ENCODE measurements at places on chromosomes 5 and 9.

GRCh38 chr5:39640552-39640951, 215.8 kb upstream of the DAB2 start:
- DNase-seq: no peak

GRCh38 chr5:155252717-155253116, 239.2 kb downstream of the KIF4B start:
- DNase-seq: no peak

GRCh38 chr5:80284720-80285119, 28.9 kb upstream of the SERINC5 start:
- DNase-seq: no peak

- DNase-seq: no peak
Measured at GRCh38 chr5:10762776-10763500, 1.9 kb upstream of the DAP start.

DNA sequence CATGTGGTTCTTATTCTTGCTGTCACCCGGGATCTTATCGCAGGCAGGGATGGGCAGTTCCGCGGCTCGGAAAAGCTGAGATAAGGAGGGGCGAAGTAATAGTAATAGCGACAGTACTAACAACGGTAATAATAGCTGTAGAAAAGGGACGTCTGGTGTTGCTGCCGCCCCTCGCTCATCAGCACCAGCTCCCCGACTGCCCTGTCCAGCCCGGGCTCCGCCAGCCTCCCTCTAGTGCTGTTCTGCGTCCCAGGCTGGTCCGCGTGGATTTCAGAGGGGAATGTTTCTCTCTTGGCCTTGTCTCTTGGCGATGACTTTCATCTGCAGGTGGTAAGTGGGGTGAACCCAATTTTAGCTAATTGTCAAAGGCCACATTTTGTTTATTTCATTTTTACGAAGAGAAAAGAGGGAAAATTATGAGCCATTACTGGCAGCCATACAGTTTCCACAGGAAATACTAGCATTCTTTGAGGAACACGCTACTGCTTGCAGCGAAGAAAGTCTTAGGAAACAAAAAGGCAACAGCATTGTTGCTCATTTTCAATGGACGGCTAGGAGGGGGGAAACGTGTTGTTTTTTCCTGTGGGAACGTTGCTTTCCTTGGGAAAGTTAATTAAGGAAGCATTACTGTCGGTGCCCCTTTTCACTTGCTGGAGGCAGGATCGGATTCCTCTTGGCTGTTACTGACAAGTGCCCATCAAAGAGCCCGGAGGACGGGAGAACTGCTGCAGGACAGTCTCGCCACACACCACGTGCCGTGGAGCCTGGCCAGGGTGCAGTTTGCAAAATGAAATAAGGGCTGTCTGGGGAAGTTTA, 762 bp downstream of the SNCAIP start:
- peak; percentile 23 for DNase-seq

DNA sequence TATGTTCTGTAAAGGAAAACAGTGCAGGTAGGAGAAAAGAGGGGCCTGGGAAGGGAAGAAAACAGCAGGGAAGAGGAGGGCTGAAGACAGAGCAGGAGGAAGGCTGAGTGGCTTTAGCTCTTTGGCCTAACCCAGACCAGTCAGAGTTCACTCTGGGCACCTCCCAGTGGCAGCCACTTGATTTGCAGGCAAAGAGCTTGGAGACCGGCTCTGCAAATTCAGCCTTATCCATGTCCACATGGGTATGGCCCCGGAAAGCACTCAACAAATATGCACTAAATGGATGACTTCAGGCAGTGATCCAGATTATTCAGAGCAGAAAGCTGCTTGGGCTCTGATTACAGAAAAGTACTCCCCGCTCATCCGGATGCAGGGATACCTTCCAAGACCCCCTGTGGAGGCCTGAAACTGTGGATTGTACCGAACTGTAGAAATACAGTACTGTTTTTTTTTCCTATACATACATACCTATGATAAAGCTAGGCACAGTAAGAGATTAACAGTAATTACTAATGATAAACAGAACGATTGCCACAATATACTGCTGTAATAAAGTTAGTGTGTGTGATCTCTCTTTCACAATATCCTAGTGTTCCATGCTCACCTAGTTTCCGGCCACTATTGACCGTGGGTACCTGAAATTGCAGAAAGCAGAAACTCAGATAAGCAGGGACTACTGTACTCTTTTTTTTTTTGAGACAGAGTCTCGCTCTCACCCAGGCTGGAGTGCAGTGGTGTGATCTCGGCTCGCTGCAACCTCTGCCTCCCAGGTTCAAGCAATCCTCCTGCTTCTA, 4.6 kb upstream of the RNU6ATAC start:
- DNase-seq: no peak

All from HuH-7.5 (cell line).